Diencephalon (tissue), 1 donor: ENCODE measurements at places on chromosomes 5 and 9. TPM values are rescaled to one million over a fixed set of nuclear protein-coding genes. Genes with fewer than 3 reads are reported as not detected.

Gene RC3H2
- total RNA-seq: 98.5 TPM

Gene MLANA
- not detected for total RNA-seq

Gene IFNA14
- not detected for total RNA-seq

Gene SPINK7
- not detected for total RNA-seq

Gene NUTM2G
- total RNA-seq: not detected

Gene PITX1
- total RNA-seq: not detected

Gene F12
- 7.4 TPM for total RNA-seq

Gene ZNF354C
- 42.2 TPM for total RNA-seq

Gene UGT3A2
- total RNA-seq: 0.69 TPM

Gene SPACA9
- total RNA-seq: 5.1 TPM

Gene SELENOP
- 51.7 TPM for total RNA-seq

Gene FPGS
- 17.3 TPM for total RNA-seq

Gene TPM2
- total RNA-seq: 14.1 TPM

Gene PRUNE2
- total RNA-seq: 35.8 TPM

Gene SLC4A9
- total RNA-seq: 0.23 TPM

Gene LIFR
- total RNA-seq: 107 TPM

Gene HACD4
- total RNA-seq: 1.6 TPM

Gene DDX4
- total RNA-seq: not detected

Gene CCL27
- total RNA-seq: 0.69 TPM

Gene GCNT4
- 0.92 TPM for total RNA-seq

Gene TNC
- total RNA-seq: 112 TPM

Gene CDX1
- not detected for total RNA-seq

Gene ECM2
- total RNA-seq: 5.3 TPM
